ENCODE measurements at places on chromosomes 7 and 10.

- H3K4me3 ChIP-seq, result no peak overlapping the region
- H3K36me3 ChIP-seq, result peaks cover 21% of the 10 kb centered on the region
- DNase-seq, result peak; percentile 55
- H3K27ac ChIP-seq, result peak overlapping the region; percentile 14
- peaks cover 16% of the 10 kb centered on the region for H3K4me1 ChIP-seq
Measured at GRCh38 chr10:114967071-114967470, 29.1 kb downstream of the TRUB1 start.

GRCh38 chr10:124708246-124708779 lies 35.9 kb downstream of the FAM53B start:
- no peak overlapping the region for H3K4me3 ChIP-seq
- H3K27me3 ChIP-seq, result no peaks in the 10 kb centered on the region
- H3K27ac ChIP-seq, result no peak overlapping the region
- peaks cover 14% of the 10 kb centered on the region for H3K36me3 ChIP-seq

- no peak for DNase-seq
- H3K4me1 ChIP-seq, result peaks cover 27% of the 10 kb centered on the region
- no peak overlapping the region for H3K4me3 ChIP-seq
- no peak overlapping the region for H3K27ac ChIP-seq
Measured at GRCh38 chr7:44736896-44737295, 11.8 kb upstream of the ZMIZ2 start.

DNA sequence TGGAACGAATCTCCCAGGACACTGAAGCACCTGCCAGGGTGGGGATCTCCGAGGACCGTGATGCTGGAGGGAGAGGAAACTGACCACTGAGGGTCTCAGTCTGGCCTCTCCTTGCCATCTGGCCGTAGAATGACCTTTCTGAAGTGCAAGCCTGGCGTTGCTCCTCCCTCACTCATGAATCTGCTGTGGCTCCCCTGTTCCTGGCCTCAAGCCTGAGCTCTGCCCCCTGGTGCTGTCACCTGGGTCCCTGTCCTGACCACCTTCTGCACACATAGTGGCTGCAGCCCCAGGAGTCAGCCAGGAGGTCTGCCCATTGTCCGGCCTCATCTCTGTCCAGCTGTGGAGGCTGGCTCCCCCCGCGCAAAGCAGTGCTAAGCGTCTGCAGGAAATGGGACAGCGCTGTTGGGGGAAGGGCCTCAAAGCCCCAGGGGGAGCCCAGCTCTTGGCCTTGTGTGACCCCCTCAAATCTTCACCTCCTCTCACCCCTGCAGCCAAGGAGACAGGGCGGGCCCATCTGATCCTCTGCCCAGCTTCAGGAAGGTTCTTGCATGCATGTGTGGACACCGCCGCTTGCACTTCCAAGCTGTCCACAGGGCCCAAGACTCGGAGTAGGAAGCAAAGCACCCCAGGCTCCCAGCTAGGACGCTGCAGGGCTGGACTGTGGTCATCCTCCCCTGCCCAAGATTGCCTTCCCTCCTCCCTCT lies 65.7 kb downstream of the MYL10 start:
- DNase-seq, result no peak
- no peaks in the 10 kb centered on the region for H3K4me1 ChIP-seq
- H3K4me3 ChIP-seq, result no peak overlapping the region
- H3K27ac ChIP-seq, result no peak overlapping the region

- no peaks in the 10 kb centered on the region for H3K36me3 ChIP-seq
- H3K4me1 ChIP-seq, result peaks cover 64% of the 10 kb centered on the region
- H3K27me3 ChIP-seq, result no peaks in the 10 kb centered on the region
Measured at GRCh38 chr10:58641095-58641531, 128.4 kb downstream of the BICC1 start.

DNA sequence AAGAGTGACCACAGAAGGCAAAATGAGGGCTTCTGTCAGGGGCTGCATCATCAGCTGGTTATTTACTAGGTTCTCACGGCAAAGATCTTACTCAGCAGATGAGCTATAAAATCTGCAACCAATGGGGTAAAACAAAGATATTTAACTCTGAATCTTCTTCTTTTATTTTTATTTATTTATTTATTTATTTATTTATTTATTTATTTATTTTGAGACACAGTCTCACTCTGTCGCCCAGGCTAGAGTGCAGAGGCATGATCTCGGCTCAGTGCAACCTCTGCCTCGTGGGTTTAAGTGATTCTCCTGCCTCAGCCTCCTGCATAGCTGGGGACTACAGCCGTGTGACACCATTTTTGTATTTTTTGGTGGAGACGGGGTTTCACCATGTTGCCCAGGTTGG lies 11.3 kb downstream of the C10orf143 start:
- no peak for DNase-seq
- H3K27me3 ChIP-seq, result no peaks in the 10 kb centered on the region
- no peaks in the 10 kb centered on the region for H3K4me1 ChIP-seq
- H3K4me3 ChIP-seq, result no peak overlapping the region
- no peak overlapping the region for H3K27ac ChIP-seq

- no peak overlapping the region for H3K4me3 ChIP-seq
- H3K4me1 ChIP-seq, result no peaks in the 10 kb centered on the region
- H3K27ac ChIP-seq, result no peak overlapping the region
- no peaks in the 10 kb centered on the region for H3K36me3 ChIP-seq
Measured at GRCh38 chr10:16360001-16360400, 76.8 kb upstream of the PTER start.

- H3K4me3 ChIP-seq, result no peak overlapping the region
- no peaks in the 10 kb centered on the region for H3K27me3 ChIP-seq
- H3K4me1 ChIP-seq, result peaks cover 14% of the 10 kb centered on the region
- no peaks in the 10 kb centered on the region for H3K36me3 ChIP-seq
- peak; percentile 17 for DNase-seq
- H3K27ac ChIP-seq, result no peak overlapping the region
Measured at GRCh38 chr7:158564663-158565035, 23.0 kb downstream of the PTPRN2 start.

DNA sequence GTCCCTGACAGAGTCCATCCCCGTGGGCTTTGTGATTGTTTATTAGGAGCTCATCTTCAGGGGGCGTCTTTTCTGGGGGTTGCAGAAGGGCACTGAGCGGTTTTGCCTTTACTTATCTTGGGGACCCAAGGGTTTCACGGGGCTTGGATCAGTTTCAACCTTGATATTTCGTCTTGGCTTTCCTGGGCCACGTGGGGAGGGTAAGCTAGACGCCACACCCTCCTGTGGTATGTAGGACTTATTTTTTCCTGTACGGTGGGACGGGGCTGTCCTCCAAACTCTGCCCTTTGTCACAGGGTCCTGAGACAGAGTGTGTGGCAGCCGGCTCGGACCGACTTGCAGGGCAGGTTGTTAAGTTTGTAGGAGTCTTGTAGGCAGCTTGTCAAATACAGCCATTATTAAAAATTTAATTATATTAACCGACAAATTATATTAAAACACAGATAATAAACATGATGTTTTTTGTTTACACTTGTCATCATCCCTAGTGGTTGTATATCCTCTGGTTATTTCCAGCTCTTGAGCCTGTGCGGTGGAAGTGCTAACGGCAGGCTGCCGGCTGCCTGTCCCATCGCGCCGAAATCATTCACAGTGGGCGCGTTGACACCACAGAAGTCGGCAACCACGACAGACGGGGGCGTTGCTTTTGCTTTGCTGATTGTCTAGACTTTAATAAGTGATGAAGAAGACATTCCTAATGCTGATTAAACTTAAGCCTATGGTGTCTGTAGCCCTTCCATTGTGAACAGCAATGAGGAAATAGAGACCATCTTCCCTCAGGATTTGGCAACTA lies 193.2 kb downstream of the DNAJB6 start:
- no peak for DNase-seq
- H3K4me1 ChIP-seq, result no peaks in the 10 kb centered on the region
- no peak overlapping the region for H3K4me3 ChIP-seq
- H3K27ac ChIP-seq, result no peak overlapping the region

Measured in SJSA1 (cell line).